ENCODE measurements at places on chromosomes 12 and 14.

DNA sequence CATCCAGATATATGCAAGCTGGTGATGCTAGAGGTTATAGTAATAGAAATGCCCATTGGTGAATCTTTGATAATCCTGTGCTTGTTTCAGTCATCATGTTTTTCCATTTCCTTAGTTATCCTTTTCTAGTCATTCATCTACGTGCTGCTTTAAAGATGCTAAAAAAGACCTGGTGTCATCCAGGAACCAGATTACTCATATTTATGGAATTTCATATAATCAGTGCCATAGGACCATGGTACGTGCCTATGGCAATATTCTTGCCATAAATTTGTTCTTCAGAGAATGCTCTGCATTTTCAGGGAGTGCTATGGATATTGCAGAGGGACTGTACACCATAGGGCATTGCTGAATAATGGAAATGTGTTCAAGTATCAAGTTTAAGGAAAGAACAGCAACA is 267.3 kb downstream of the AKAP6 start:
- no peak for DNase-seq

DNA sequence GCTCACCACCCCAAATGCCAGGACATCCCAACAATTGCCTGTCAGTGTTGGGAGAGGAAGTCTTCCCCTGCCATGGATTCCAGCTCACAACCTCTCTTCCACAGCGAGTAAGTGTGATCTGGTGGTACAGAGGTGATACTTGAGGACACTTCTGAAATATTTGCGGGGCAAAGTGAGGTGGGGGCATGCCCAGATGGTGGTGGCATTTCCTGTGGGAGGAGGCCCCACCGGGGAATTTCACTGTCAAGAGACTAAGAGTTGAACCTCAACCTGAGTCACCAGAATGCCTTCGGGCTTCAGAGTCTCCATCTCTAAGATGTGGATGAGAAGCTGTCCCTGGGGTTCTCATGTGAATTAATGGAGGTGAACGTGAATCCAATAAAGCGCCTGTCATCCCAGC is 122.3 kb upstream of the RFLNA start:
- DNase-seq: no peak

DNA sequence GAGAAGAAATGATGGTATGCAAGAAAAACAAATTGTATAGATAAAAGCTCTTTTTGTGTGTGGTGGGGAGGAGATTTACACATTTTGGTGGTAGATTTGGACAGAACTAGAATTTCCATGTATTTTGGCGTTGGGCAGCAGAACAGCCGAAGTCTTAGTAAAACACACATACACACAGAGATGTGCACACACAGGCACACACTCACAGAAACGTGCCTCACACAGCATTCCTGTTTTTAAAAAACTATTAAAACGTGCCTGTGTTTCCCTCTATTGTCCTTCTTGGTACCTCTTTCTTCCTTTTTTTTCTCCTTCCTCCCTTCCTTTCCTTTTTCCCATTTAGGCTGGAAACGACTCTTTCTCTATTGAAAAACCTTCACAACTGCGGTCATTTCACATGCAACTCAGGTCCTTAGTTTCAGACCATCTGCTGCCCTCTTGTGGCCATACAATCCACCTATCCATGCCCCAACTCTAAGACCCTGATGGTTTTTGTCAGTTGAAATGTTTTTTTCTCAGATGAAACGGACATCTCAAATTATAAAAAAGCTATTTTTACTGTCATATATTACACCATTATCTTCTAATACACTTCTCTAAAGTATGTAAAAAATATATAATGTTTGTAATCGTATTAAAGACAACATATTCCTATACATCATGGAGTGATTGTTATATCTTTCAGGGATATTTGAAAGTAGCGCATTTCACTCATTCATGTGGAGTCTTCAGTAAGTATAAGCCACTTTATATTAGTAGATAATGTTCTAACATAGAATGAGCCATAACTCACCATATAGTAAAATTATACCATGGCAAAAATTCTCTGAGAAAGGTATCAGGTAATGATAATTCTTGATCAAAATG is 386.7 kb upstream of the NOVA1 start:
- no peak for DNase-seq

GRCh38 chr12:60394665-60395064 is 798.8 kb downstream of the SLC16A7 start:
- DNase-seq: no peak

- no peak for DNase-seq
Measured at GRCh38 chr14:55884819-55885218, 233.4 kb upstream of the PELI2 start.

- no peak for DNase-seq
Measured at GRCh38 chr14:77265187-77265515, 5.9 kb downstream of the NGB start.

GRCh38 chr12:110002676-110003515 is 3.7 kb downstream of the ANKRD13A start:
- no peak for DNase-seq

GRCh38 chr12:53961025-53961761 is 6.5 kb downstream of the HOXC12 start:
- no peak for DNase-seq

DNA sequence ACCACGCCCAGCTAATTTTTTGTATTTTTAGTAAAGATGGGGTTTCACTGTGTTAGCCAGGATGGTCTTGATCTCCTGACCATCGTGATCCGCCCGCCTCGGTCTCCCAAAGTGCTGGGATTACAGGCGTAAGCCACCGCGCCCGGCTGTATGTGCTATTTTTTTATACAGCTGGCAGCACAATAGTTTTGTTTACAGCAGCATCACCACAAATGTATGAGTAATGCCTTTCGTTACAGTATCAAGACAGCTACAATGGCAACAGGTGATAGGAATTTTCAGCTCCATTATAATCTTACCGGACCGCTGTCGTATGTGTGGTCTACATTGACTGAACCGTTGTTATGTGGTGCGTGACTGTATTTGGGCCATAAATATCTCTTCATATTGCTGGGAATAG is 11.6 kb upstream of the MDM2 start:
- DNase-seq: no peak
